Activated CD4-positive, alpha-beta memory T cell treated with anti-CD3 and anti-CD28 coated beads for 36 hours (primary cell): ENCODE measurements at places on chromosomes 2 and 18.

GRCh38 chr18:9545029-9545428 is 69.3 kb downstream of the PPP4R1 start:
- no peak for DNase-seq

DNA sequence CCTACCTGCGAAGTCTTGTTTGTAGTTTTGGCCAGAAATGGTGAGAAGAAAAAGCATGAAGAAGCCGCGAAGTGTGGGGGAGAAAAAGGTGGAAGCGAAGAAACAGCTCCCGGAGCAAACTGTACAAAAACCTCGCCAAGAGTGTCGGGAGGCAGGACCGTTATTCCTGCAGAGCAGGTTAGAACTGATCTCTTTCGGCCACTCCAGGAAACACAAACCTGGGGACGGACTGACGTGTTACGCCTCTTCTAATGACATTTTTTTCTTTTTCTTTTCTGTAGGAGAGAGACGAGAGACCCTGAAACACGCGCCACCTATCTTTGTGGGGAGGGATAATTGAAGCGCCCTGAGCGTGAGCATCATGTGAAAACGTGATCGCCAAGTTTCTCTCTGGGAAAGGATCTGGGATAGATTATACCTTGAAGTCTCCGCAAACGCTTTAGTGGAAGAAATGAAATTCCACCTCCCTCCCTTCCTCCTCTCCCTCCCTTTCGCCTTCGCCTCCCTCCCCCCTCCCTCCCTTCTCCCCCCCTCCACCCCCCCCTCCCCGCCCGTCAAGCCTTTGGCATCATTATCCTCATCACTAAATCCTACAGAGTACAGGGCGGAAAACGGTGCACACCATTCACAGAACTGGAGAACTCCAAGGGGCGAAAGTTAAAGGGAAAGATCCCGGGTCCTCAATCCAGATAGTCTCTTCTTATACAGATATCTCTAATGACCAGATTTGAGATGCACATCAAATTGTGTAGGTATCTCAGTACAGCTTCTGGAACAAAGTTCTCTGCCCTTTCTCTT is at the start of gene ZEB2:
TSS of gene ZEB2 (minus strand) at position 186 of the 798 bp plus-strand sequence. CDS start 2,769 bp downstream, outside the sequence.
- DNase-seq: peak; percentile 56

- DNase-seq: no peak
Observed at GRCh38 chr2:140814141-140814540, 1316.7 kb downstream of the LRP1B start.

GRCh38 chr2:128290356-128290755 is 28.3 kb downstream of the HS6ST1 start:
- DNase-seq: no peak

DNA sequence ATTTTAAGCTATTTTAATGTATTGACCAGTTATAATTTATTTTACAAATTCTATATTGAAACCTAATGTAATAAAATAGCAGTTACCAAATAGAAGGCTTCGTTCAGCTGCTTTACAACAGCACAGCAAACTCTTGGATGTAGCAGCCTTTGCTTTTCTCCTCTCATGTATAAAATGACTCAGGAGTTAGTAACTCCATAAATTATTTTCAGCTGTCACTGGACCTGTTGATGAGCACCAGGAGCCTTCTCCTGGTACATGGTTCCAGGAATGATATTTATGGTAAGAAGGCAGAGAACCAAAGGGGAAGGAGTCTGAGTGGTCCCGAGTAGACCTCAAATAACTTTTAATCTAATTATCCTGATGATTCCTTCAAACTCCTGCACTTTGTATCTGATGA is 256.4 kb upstream of the NETO1 start:
- DNase-seq: no peak

- no peak for DNase-seq
Observed at GRCh38 chr18:47604021-47604420, 326.4 kb downstream of the SMAD2 start.

DNA sequence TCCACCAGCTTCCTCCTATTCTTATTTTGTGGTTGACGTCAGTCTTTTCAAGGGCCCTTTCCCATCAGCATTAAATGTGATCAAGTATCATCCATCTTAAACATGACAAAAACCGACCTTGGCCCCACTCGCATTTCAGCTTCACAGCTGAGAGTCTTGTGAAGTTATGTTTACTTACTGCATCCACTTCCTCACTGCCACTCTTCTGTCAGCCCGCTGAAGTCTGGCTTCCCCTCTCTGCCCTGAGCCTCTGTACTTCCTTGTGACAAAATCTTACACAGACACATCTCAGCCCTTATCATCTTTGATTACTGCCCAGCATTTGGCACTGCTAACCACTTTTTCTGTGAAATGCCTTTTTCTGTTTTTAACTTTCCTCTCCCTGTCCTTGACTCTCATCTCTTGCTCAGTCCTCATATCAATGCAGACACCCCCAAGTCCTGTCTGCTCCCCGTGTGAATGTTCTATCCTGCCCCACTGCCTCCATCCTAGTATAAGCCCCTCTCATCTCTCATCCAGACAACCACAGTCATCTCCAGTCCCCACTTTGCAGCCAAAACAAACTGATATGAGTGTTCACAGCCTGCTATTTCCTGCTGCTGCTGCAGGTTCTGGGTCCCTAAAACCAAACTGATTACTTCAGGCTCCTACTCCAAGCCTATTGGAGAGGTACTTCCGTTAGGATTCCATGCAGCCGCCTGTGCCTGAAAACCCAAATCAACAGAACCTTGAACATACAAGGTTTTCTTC is 31.4 kb downstream of the FOSL2 start:
- peak; percentile 57 for DNase-seq

GRCh38 chr2:186460465-186460864 is 25.6 kb upstream of the ZC3H15 start:
- no peak for DNase-seq

GRCh38 chr2:178244777-178245176 is 50.5 kb downstream of the OSBPL6 start:
- DNase-seq: no peak

DNA sequence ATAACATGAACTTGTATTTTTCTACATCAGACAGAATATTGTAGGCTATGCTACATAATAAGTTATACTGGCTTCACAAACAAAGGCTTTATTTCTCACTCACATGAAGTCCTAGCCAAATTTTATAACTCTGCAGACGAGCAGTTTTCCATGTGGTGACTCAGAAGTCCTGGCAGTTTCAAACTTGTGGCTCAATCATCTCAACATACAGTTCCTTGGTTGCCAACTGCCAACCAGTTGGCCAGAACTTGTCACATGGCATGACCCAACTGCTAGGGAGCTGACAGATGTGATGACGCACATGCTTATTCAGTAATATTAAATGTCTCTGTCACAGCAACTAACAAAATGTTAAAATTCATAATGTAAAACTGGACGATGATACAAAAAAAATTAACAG is 63.8 kb upstream of the ZC3H15 start:
- DNase-seq: no peak

DNA sequence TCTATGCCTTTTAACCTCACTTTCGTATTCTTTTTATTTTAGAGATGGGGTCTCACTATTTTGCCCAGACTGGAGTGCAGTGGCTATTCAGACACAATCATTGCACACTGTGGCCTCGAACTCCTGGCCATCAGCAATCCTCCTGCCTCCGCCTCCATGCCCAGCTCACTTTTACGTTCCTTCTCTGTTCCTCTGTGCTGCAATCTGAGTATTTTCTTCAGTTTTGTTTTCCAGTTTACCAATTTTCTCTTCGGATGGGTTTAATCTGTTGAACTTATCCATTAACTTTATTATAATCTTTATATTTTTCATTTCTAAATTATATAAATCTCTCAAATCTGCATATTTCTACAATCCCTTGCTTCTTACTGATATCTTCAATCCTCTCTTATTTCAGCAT is 38.6 kb downstream of the SIGLEC15 start:
- no peak for DNase-seq

DNA sequence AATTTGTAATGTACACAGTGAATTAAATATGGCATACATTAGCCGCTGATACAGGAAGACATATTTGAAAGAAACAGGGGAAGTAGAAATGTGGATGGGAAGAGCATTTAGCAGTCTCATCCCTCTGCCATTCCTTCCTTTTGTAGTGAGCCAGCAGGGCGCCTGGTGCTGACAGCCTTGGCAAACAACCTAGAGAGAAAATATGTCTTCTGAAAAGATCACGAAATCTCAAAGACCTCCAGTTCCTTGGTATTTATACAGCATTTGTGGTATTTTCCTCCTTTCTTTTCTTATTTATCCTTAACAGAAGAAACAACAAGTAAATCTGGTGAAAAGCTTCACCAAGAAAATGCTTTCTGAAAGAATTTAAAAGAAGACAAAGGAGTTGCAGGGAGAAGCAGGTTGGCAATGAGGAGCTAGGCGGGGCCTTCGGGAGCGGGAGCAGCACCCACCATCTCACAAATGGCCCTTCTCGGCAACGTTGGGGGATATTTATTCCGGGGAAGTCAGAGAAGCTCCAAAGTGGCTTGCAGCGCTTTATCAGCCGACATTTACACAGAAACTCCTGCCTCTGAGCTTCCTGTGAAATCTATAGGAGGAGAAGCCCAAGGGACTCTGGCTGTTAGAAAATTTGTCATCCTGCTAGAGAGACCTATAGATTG is 406.1 kb upstream of the NRP2 start:
- no peak for DNase-seq

- DNase-seq: no peak
Observed at GRCh38 chr2:188495969-188496431, 204.3 kb downstream of the GULP1 start.

DNA sequence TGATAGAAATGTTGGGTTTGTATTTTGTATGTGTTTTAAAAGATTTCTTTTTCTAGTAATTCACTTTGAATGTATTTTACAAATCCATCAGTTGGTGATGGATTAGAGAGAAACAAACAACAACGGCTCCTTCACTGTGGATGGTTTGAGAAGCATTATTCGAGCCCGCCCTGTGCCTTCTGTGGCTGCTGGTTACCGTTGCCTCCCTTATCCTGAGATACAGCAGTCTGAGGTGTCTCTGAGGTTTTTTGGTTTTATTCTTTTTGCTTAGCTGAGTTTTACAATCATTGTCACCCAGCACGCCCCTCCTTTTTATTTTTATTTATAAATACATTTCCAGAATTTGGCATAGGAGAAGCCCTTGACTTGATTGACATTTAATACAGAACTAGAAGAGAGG is 168.3 kb downstream of the BABAM2 start:
- DNase-seq: no peak

GRCh38 chr2:239626961-239627592 is 226.3 kb upstream of the HDAC4 start:
- DNase-seq: no peak

DNA sequence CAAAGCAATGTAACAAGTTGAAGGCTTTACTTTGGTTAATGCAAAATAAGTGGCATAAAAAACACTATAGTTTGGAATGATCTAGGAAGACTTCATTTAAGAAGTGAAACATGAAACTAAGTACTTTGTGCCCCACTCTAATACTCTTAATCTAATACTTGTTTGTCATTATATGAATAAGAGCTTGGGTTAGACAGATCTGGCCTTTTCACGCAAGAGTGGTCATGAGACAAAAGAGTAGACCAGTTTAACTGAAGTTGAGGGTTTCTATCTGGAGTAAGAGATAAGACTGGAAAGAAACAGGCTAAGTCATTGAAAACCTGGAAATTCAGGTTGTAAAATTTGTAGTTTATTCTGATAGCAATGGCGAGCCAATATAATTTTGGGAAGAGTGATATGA is 2.8 kb downstream of the SLC30A6 start:
- no peak for DNase-seq

DNA sequence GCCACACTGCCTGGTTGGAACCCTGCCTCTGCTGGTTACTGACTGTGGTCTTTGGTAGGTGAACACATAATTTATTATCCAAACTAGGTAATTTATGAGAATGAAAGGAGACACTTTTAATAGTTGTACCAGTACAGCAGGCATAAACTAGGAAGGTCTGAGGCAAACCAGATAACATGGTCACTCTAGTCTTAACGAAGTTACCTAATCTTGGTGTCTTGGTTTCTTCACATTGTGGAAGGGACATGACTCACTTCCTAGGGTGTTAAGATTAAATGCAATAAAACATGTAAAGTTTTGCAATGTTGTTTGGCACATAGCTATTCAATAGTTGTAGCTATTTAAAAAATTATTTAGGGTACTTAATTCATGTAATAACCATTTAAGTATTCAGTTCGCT is 23.3 kb downstream of the SPTBN1 start:
- DNase-seq: no peak
